ENCODE measurements at places on chromosomes 16 and 17.

- H3K27me3 ChIP-seq, result no peaks in the 10 kb centered on the region
- H3K4me3 ChIP-seq, result no peak overlapping the region
- H3K27ac ChIP-seq, result no peak overlapping the region
- peaks cover 50% of the 10 kb centered on the region for H3K4me1 ChIP-seq
Measured at GRCh38 chr16:66618588-66619375, 14.3 kb downstream of the CMTM3 start.

DNA sequence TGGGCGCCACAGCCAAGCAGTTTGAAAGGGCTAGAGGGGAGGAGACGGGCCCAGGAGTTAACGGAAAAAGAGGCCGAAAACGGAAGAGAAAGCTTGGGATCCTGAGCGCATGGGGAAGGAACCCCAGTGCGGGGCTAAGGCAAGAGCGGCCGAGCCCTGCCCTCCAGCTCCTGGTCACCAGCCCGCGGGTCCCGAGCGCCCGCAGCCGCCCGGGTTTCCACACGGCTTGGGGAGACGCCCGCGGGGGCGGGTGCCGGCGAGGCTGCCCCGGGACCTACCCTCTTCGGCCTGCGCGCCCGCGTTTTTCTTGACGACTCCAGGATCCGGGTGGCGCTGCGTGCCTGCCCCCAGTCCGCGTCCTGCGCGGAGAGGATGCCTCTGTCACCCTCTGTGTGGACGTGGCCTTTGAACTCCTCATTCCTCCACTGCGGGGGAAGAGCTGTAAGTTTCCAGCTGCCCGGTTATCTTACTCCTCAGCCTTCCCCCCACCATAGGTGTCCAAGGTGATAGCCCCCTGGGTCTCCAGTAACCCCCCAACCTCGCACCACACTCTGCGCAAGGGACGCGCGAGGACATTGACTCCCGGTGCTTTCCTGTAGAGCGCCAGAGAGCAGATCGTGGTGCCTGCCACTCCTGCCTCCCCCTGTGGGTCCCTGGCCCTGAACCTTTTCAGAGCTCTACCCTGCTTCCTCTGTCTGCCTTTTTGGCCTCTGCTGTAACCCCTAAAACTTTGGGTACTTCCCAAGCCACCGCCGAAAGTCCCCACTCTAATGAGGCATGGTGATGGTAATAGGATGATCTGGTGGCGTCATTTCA lies 1.7 kb upstream of the CDH11 start:
- H3K4me1 ChIP-seq, result peaks cover 15% of the 10 kb centered on the region
- H3K27me3 ChIP-seq, result peaks cover 66% of the 10 kb centered on the region
- peaks cover 9% of the 10 kb centered on the region for H3K36me3 ChIP-seq
- H3K4me3 ChIP-seq, result peak overlapping the region; percentile 95
- no peak for DNase-seq

DNA sequence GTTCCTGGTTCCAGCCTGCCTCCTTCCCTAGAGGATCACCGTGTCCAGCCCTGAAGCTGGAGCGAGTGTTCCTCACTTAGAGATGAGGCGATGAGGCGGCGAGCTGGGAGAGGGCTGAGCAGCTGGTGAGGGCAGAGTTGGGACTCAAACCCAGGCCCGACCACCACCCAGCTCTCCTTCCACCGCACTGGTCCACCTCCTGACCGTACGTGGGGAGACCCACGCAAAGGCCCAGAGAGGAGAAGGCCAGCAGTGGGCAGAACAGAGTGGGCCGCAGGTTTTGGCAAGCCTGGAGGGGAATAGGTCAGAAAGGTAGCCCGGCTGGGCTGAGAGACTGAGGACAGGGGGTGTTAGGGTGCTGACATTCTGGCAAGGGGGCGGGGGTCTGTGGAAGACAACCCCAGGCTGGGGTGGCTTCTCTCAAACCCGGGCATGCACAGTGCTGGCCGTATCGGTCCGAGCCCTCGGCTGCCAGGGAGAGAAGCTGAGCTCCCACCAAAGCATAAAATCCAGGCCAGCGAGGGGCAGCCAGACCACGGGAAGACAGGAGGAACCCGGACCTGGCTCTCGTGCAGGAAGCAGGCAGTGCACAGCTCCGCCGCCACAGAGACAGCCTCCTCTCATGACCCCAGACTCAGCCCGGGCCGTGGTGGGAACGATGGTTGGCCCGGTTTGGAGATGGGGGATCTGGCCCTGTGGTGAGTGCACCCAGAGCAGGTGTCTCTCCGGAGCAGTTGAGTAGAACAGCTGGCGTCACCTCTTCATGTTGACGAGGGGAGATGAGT lies 24.9 kb downstream of the MLYCD start:
- no peaks in the 10 kb centered on the region for H3K27me3 ChIP-seq
- peaks cover 16% of the 10 kb centered on the region for H3K4me1 ChIP-seq
- peaks cover 10% of the 10 kb centered on the region for H3K36me3 ChIP-seq
- no peak for DNase-seq
- no peak overlapping the region for H3K27ac ChIP-seq

DNA sequence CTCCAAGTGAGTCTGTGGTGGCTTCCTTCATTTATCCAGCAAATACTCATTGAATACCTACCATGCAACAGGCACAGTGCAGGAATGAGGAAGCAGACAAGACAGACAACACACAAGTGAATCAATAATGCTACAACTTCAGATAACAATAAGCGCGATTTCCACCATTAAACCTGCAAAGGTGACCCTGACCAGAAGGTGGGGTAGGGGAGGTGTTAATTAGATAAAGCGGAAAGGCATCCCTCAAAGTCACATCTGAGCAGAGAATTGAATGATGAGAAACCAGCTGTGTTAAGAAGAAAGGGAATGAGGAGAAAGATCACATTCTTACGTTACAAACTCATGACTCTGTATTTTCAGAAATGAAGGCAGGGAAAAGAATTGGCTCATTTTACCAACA lies 26.3 kb downstream of the ZZEF1 start:
- peaks cover 14% of the 10 kb centered on the region for H3K36me3 ChIP-seq
- no peaks in the 10 kb centered on the region for H3K27me3 ChIP-seq
- H3K4me3 ChIP-seq, result no peak overlapping the region

DNA sequence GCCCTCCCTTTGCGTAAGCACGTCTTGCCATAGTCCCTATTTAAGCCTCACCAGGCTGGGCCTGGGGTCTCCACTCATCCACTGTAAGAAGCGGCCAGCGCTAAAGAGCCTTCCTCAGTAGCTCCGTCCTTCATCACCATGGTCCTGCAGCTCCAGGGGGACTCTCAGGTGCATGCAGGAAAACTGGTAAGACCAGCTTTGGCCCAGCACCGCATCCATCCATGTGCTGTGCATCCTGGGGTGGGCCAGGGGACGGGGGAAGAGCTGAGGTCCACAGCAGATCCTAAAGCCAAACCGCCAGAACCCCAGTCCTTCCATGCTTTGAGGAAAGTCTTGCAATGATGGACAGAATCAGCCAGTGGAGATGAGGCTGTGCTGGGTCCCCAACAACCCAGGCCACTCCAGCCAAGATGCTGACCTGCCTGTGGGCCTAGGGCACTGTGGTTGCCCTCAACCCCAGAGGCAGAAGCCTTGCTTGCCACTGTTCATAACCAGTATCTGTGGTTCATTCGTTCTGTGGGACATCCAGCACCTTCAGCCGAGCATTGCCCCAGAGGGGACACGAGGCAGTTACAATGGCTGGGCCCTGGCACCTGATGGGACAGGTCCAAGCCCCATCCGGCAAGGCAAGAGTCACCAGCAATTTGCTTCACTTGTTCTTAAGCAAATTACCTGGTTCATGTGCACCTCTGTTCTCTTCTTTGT lies 44.4 kb downstream of the RBFOX3 start:
- H3K27ac ChIP-seq, result no peak overlapping the region
- peaks cover 8% of the 10 kb centered on the region for H3K4me1 ChIP-seq
- H3K27me3 ChIP-seq, result peaks cover 24% of the 10 kb centered on the region
- no peaks in the 10 kb centered on the region for H3K36me3 ChIP-seq
- DNase-seq, result no peak
